ENCODE measurements at places on chromosomes 11 and 22. TPM values are rescaled to one million over a fixed set of nuclear protein-coding genes. Genes with fewer than 3 reads are reported as not detected.

DNA sequence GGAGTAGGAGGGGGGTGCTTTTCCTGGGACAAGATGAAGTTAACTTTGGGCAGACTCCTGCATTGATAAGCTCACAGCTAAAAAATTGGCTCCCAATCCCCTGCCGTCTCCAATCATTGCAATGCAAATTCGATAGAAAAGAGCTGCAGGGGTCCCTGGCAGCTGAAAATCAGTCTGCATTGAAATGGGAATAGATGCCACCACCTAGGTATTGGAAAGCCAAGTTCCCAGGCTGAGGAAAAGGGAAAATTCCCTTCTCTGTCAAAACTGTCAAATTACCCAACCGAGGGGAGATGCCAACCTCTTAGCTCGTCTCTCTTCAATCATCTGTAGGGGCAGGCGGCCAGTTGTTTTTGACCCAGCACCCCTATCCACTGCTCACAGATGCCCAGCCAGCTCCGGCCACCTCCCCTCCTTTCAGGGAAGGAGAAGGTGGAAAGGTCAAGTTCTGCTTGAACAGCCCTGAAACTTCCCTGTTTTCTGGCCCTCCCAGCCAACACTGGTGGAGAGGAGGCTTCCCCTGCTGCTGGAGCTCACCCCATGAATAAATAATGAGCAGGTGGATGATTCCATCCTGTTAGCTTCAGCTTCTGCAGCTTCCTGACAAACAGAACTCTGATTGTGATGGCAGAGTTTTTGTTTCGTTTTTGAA lies 916.3 kb downstream of the TBC1D22A start:
- peaks cover 2% of the 10 kb centered on the region for H3K4me1 ChIP-seq
- DNase-seq = no peak
- H3K27me3 ChIP-seq = no peaks in the 10 kb centered on the region
- no peak overlapping the region for H3K4me3 ChIP-seq
- no peaks in the 10 kb centered on the region for H3K36me3 ChIP-seq

DNA sequence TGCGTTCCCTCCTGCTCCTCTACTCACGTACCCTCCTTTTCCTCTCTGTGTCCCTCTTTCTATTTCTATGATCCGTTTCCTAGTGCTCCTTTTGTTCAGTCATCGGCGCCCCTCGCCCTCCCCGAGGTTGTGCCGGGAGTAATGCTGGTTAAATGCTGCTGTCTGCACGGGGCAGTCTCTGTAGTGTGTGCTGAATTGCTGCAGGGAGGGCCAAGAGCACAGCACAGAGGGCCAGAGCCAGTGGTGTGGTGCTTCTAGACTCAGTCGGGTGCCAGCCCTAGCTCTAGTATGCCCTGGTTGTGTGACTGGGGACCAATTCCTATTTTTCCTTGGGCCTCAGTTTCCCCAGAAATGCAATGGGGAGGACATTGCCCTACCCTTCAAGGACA lies 98.3 kb downstream of the PKNOX2 start:
- no peak overlapping the region for H3K27ac ChIP-seq
- H3K4me1 ChIP-seq = no peaks in the 10 kb centered on the region
- no peaks in the 10 kb centered on the region for H3K36me3 ChIP-seq
- no peak for DNase-seq

- H3K27ac ChIP-seq = no peak overlapping the region
- H3K36me3 ChIP-seq = no peaks in the 10 kb centered on the region
- H3K4me3 ChIP-seq = no peak overlapping the region
These were observed 22.8 kb downstream of the OTUB1 start for GRCh38 chr11:64008914-64009633.

- no peak overlapping the region for H3K4me3 ChIP-seq
- no peaks in the 10 kb centered on the region for H3K27me3 ChIP-seq
- no peak overlapping the region for H3K27ac ChIP-seq
- H3K4me1 ChIP-seq = no peaks in the 10 kb centered on the region
These were observed 2.5 kb downstream of the CNIH2 start for GRCh38 chr11:66280428-66280827.

DNA sequence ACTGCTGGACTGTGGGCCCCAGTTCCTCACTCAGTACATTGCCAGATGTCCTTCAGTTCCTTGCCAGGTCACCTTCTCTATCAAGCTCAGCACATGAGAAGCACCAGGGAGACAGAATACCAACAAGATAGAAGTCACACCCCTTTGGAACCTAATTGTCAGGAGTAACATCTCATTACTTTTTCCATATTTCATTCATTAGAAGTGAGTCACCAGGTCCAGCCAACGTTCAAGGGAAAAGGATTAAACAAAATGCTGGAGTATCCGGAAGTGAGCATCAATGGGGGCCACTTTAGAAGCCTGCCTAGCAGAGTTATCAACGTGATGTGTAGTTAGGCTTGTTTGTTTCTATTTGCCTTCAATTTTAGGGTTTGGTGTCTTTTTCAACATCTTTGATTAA lies 569.3 kb downstream of the MIAT start:
- H3K4me3 ChIP-seq = no peak overlapping the region
- H3K27me3 ChIP-seq = no peaks in the 10 kb centered on the region
- no peak overlapping the region for H3K27ac ChIP-seq
- DNase-seq = no peak

GRCh38 chr11:575313-575995 lies 816 bp upstream of the PHRF1 start:
- H3K4me3 ChIP-seq = peak overlapping the region; percentile 74
- no peaks in the 10 kb centered on the region for H3K27me3 ChIP-seq
- H3K27ac ChIP-seq = no peak overlapping the region

- H3K36me3 ChIP-seq = no peaks in the 10 kb centered on the region
- H3K4me3 ChIP-seq = no peak overlapping the region
- H3K27me3 ChIP-seq = no peaks in the 10 kb centered on the region
- H3K4me1 ChIP-seq = no peaks in the 10 kb centered on the region
- no peak for DNase-seq
These were observed 766.1 kb upstream of the ARHGAP42 start for GRCh38 chr11:99920956-99921355.

GRCh38 chr11:112297248-112297866 lies 36.7 kb upstream of the PLET1 start:
- H3K4me1 ChIP-seq = no peaks in the 10 kb centered on the region
- no peaks in the 10 kb centered on the region for H3K27me3 ChIP-seq
- no peak overlapping the region for H3K4me3 ChIP-seq
- no peaks in the 10 kb centered on the region for H3K36me3 ChIP-seq
- no peak for DNase-seq
- H3K27ac ChIP-seq = no peak overlapping the region

DNA sequence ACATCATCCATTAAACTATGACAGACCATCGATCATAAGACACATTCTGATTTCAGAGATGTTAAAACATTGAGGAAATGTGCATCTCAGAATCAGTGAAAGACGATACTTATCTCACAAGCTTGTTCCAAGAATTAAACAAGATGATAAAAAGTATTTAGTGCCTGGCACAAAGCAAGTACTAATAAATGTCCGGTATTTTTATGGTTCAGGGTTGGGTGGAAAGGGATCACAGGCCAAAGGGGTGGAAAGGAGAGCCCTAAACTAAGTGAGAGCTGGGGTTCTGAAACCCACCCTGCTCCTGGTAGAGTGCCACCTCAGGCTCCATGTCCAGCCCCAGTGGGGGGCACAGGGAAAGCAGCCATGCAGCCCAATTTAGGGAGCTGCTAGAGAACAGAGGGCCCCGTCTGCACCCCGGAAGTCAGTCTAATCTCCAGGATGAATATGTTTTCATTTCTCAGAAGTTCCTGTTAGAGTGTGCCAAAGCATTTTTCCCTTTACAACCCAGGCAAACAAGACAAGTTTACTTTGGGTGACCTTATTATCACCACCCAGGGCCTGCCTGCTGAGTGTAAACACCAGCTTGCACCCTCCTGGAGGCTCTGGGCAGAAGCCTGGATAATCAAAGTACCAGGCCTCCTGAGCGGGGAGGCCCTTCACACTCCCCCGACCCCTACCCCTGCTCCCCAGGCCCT lies 3.8 kb upstream of the CREB3L1 start:
- peak overlapping the region; percentile 77 for H3K27ac ChIP-seq
- peaks cover 26% of the 10 kb centered on the region for H3K4me1 ChIP-seq
- no peaks in the 10 kb centered on the region for H3K27me3 ChIP-seq
- no peak for DNase-seq
- no peaks in the 10 kb centered on the region for H3K36me3 ChIP-seq
- no peak overlapping the region for H3K4me3 ChIP-seq

- no peaks in the 10 kb centered on the region for H3K27me3 ChIP-seq
- no peak overlapping the region for H3K4me3 ChIP-seq
- peaks cover 6% of the 10 kb centered on the region for H3K4me1 ChIP-seq
- no peak for DNase-seq
These were observed 6.2 kb downstream of the SRSF8 start for GRCh38 chr11:95072948-95073347.

DNA sequence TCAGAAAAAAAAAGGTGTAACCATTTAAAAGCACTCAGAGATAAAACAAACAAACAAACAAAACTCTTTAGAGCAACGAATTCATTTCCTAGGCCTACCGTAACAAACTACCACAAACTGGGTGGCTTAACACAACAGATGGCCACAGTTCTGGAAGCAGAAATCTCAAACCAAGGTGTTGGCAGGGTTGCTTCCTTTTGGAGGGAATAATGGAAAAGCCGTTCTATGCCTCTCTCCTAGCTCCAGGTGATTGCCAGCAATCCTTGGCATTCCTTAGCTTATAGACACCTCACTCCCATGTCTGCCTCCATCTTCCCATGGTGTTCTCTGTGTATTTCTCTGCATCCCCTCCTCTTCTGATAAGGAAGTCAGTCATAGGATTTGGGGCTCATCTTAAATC lies 200.4 kb downstream of the RAB38 start:
- H3K36me3 ChIP-seq = no peaks in the 10 kb centered on the region
- H3K27me3 ChIP-seq = no peaks in the 10 kb centered on the region
- H3K4me1 ChIP-seq = no peaks in the 10 kb centered on the region
- H3K27ac ChIP-seq = no peak overlapping the region

The TRPC6 gene
- not detected for polyA plus RNA-seq

- no peaks in the 10 kb centered on the region for H3K36me3 ChIP-seq
- no peak overlapping the region for H3K4me3 ChIP-seq
- no peaks in the 10 kb centered on the region for H3K27me3 ChIP-seq
- no peak for DNase-seq
- no peaks in the 10 kb centered on the region for H3K4me1 ChIP-seq
These were observed 121.7 kb upstream of the CHORDC1 start for GRCh38 chr11:90344546-90344945.

- H3K36me3 ChIP-seq = no peaks in the 10 kb centered on the region
- H3K27ac ChIP-seq = no peak overlapping the region
- peaks cover 12% of the 10 kb centered on the region for H3K4me1 ChIP-seq
- no peak overlapping the region for H3K4me3 ChIP-seq
- DNase-seq = no peak
These were observed 32.3 kb upstream of the P2RY2 start for GRCh38 chr11:73185680-73186293.

GRCh38 chr22:26471522-26471921 lies 12.1 kb downstream of the HPS4 start:
- peaks cover 43% of the 10 kb centered on the region for H3K36me3 ChIP-seq
- H3K27me3 ChIP-seq = no peaks in the 10 kb centered on the region
- peak overlapping the region; percentile 61 for H3K27ac ChIP-seq
- no peak overlapping the region for H3K4me3 ChIP-seq
- DNase-seq = no peak

- H3K27ac ChIP-seq = no peak overlapping the region
- no peaks in the 10 kb centered on the region for H3K36me3 ChIP-seq
- H3K27me3 ChIP-seq = no peaks in the 10 kb centered on the region
- H3K4me3 ChIP-seq = no peak overlapping the region
- H3K4me1 ChIP-seq = peaks cover 36% of the 10 kb centered on the region
- DNase-seq = no peak
These were observed 24.9 kb downstream of the BMAL1 start for GRCh38 chr11:13302420-13302958.

- H3K27me3 ChIP-seq = no peaks in the 10 kb centered on the region
- DNase-seq = no peak
- no peak overlapping the region for H3K27ac ChIP-seq
- peaks cover 72% of the 10 kb centered on the region for H3K36me3 ChIP-seq
These were observed 11.7 kb downstream of the THOC5 start for GRCh38 chr22:29541845-29542244.

GRCh38 chr11:60996381-60997138 lies 25.1 kb downstream of the CD6 start:
- H3K27me3 ChIP-seq = peaks cover 5% of the 10 kb centered on the region
- no peak overlapping the region for H3K27ac ChIP-seq
- H3K4me3 ChIP-seq = no peak overlapping the region
- H3K4me1 ChIP-seq = peaks cover 4% of the 10 kb centered on the region

DNA sequence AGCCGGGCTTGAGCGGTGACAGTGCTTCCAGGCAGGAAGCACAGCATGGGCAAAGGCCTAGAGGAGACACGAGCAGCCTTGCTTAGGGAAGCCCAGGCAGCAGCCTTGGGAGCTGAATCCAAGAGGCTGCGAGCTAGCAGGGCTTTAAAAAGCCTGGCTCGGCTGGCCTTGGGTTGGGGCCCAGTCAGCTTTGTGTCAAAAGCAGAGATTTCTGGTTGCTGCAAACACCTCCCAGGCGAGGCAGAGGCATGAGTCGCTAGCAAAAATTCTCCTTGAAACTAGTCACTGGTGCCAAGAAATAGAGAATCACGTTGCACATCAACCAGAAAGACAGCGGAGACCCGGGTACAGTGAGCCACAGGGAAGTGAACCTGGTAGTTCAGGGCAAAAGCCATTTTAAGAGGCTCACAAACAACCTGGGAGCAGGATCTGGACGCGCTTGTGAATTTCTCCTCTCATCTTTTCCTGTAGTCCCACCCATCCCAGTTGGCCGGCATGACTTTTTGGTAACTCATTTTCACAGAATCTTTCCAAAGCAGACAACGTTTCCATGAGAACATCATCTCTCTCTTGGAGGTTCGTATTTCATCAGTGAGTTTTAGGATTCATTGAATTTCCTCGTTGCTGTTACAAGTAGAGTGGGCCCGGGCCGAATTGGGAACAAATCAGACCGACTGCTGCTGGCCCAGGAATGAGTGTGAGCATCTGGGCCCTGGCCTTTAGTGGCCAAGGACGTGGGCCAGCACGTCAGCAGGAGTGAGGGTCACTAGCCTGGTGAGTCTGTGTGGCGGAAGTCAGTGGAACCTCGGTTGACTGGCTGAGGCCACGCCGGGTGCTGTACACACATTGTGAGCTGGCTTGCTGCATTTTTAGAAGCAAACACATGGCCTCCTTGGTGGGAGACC lies 16.4 kb upstream of the FGF4 start:
- no peak overlapping the region for H3K4me3 ChIP-seq
- no peaks in the 10 kb centered on the region for H3K27me3 ChIP-seq
- H3K36me3 ChIP-seq = no peaks in the 10 kb centered on the region

- H3K27me3 ChIP-seq = no peaks in the 10 kb centered on the region
- H3K36me3 ChIP-seq = no peaks in the 10 kb centered on the region
- H3K4me1 ChIP-seq = peaks cover 20% of the 10 kb centered on the region
- no peak for DNase-seq
These were observed 128.0 kb downstream of the RBFOX2 start for GRCh38 chr22:35900483-35901168.

The LMNTD2 gene
- polyA plus RNA-seq = 2.4 TPM

GRCh38 chr22:26127126-26127525 lies 42.1 kb upstream of the SEZ6L start:
- no peaks in the 10 kb centered on the region for H3K36me3 ChIP-seq
- no peak for DNase-seq
- H3K27ac ChIP-seq = no peak overlapping the region

DNA sequence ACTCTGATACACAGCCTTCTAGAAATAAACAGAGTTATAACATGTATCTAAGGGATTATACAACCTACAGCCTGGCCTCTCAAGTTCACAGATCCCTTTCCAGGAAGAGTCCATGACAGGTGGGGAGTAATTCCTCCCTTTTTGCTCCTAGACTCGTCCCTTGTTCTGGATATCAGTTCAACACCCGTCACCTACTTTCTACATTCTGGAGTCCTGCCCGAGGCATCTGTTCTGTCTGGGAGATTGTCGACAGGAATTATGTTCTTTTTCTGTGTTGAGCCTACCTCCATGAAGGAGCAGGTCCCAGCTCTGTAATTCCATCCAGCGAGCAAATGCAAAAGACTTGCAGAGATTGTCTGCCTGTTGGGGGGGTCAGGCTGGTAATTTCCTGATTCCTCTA lies 224.6 kb upstream of the NTM start:
- DNase-seq = no peak
- no peaks in the 10 kb centered on the region for H3K4me1 ChIP-seq
- H3K27ac ChIP-seq = no peak overlapping the region
- H3K27me3 ChIP-seq = no peaks in the 10 kb centered on the region

The DDIAS gene
- polyA plus RNA-seq = 4.4 TPM

All from SK-N-SH (cell line).